Kasumi-1 (cell line): ENCODE measurements at places on chromosomes 4 and X.

DNA sequence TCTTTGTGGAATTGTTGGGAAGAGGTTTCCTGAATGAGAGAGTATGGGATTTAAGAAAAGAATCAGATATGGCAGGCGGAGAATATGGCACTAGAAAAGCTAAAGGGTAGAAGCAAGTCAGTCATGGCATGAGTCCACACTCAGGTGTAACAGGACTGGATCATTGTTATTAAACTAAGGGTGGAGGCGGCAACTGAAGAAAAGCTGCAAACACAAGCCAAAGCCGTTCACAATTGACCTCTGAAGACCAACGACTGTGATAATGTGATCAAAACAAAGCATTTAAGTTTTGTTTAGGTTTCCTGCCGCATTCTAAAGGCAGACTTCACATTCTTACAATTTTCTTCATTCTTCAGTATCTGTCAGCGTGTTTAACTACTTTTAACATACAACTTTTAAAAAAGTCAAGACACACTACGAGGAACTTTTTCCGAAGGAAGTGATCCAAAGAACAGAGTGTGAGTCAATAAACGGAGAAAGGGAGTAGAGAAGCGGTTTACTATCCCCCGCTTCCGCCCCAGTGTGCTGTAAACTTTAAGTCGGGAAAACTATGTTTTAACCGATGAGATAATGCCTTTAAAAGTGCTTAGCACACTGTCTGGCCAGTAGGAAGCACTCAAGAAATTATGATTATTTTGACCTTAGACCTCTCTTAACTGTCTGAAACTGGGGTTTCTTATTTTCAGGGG is 909 bp upstream of the SLAIN2 start:
- peak; percentile 81 for DNase-seq

DNA sequence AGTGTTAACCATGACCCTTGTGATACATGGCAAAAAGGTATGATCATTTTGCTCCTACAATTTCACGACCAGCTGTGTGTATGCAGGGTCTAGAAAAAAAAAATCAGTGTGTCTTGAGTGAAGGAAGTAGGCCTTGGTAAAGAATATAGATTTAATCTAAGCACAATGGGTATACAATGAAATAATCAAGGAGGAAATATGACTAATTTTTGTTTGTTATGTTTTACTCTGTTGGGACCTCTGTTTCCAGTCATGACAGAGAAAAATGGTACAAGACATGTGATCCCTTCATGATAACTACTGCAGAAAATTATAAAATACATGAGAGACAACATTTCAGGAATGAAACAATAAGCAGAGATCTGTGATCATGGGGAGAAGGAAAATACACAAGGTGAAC is 835.5 kb downstream of the PDHA2 start:
- no peak for DNase-seq

DNA sequence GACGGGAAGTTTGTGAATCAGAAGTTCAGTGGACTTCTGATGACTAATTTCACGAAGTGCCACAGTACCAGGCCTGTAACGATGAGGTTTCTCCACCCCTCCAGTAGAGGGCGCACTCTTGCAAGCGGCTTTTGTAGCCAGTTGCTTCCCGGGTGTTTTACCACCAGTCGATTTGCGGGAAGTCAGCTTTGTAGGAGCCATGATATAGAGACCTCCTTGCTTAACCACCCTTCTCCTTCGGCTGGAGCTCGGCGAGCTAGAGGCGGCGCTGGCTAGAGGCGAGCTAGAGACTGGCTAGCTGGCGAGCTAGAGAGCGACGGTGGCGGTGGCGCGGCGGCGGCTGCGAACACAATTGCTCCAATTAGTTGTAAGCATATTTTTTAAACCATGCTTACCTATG is 72.0 kb downstream of the IL1RAPL1 start:
- no peak for DNase-seq

- DNase-seq: no peak
Measured at GRCh38 chr4:112881842-112882241, 167.6 kb upstream of the ANK2 start.

- DNase-seq: no peak
Measured at GRCh38 chr4:54230484-54231418, 1.7 kb downstream of the PDGFRA start.

DNA sequence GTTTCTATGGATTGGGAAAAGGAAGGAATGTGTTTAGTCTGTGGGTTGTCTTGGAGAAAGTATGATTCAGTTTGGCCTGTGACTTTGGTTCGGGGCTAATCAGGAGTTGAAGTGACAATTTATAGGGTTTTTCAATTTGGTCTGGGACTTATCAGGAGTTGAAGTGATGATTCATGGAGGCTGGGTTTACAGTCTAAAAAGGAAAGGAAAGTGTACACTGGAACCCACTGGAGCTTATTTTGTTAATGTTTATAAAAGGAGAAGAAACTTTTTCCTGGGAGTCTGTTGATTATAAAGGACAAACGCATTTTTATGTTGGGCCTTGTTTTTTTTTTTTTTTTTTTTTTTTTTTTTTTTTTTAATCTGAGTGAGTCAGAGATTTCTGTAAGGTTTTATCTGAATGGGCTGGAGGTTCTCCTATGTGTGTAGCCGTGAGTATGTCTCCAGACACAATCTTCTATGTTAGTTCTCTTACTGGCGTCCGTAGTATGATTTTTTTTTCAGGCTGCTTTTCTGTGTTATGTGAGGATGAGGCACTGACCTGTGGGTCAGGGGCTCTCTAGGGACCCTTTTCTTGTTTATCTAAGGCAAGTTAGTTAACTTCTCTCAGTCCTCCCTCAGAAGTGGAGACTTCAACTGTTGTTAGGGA is 33.0 kb upstream of the RAB9B start:
- DNase-seq: no peak

DNA sequence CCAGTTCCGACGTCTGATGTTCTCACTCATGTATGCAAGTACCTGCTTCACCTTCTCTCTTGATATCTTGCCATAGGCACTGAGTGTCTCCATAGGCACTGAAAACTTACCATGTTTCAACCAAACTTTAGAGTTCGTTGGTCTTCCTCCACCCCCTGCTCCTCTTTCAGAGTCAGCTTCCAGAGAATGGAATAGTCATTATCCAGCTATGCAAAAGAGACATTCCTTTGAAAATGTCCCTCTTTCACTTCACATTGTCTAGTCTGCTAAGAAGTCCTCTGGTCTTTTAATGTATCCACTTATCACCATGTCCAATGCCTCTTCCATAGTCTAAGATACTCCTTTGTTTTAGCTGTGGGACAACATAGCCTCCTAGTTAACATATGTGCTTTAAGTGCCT is 566.0 kb upstream of the TENM3 start:
- DNase-seq: no peak

- DNase-seq: no peak
Measured at GRCh38 chr4:169689681-169690080, 68.1 kb downstream of the HPF1 start.

- DNase-seq: peak; percentile 53
Measured at GRCh38 chrX:26511589-26512363, 295.8 kb downstream of the MAGEB5 start.

DNA sequence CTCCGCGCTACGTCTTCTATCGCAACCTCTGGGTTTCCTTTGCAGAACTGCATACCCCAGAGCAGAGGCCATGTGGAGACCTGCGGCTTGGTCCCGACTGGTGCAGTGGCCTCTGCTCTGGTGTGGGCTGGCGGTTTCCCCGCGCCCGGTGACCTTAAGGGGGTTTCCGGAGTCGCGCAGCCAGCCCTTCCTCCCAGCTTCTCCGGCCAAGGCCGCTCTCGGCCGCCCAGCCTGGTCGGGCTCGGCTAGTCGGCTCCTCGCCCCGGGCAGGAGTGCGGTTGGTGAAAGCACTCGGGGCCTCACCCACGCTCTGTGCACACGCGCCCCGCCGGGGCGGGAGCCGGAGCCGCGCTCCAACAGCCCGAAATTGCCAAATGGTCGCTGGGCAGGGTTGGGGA is 84.9 kb downstream of the BCOR start:
- no peak for DNase-seq

DNA sequence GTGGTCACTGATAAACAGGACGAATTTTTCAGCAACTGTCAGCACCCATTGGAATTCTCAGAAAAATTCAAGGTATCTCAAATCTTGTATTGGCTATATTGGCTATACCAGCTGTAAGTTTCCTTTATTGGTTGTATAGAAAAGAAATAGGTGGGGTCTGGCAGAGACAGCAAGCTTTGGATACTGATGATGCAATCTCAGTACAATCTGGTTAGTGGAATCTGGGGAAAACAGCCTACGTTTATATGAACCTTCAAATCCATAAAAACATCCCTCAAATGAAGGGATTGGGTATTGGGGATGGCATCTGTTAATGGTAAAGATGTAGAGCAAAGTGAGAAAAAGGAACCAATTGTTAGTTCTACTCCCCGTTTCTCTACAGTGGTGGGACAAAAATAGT is 76.4 kb upstream of the MBNL3 start:
- no peak for DNase-seq

DNA sequence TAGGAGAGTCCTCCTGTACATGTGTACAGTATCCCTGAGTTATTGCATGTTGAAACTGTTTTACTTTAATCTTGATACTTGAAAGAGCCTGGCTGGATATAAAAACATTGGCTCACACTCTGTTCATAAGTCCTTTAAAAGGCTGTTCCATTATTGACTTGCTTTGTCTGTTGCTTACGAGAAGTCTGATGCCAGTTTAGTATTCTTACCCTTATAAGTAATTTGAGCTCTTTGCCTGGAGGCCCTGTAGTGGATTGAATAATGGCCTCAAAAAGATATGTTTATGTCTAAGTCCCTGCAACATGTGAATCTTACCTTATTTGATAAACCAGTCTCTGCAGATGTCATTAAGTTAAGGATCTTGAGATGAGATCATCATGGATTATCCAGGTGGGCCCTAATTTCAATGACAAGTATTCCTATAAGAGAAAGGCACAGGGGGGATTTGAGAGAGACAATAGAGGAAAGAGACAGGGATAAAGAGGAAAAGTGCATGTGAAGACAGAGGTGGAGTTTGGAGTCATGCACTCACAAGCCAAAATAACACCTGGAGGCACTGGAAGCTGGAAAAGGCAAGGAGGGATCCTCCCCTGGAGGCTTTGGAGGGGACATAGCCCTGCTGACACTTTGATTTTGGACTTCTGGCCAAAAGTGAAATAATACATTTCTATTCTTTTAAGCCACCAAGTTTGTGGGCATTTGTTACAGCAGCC is 98.1 kb downstream of the IRF2 start:
- DNase-seq: no peak

DNA sequence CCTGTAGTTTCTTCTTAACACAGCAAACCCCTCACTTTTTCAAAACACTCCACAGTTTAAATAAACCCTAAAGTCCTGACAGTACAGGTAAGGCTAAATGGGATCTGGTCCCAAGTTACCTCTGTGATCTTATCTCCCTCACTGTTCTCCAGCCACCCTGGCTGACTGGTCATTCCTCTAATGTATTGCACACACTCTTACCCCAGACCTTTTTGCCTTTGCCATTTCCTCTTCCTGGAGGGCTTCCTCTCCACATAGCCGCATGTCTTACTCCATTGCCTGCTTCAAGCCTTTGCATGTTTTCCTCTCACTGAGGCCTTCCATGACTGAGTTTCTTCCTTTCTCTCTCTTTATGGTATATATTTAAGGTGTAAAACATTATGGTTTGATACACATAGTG is 19.5 kb upstream of the ANXA3 start:
- peak; percentile 12 for DNase-seq

- no peak for DNase-seq
Measured at GRCh38 chr4:182063651-182064050, 179.6 kb upstream of the TENM3 start.

DNA sequence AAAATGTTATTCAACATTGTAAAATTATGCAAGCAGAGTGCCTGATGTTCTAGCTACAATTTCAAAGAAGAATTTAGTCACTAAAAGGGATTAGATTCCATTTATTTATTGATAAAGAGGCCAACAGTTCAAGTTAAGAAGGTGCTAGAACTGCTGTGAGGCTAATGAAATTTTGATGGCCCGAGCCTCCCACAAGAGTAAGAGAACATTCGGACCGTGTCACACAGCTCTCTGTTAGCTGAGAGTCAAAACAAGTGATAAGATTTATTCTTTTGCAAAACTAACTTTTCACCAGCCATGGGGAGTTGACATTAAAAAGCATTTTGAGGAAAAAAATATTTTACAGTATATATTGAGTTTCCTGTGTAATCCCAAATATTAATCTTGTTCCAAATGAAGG is 106.8 kb downstream of the TENM3 start:
- DNase-seq: no peak

GRCh38 chrX:71170660-71171059 is 26.0 kb downstream of the NLGN3 start:
- no peak for DNase-seq

- no peak for DNase-seq
Measured at GRCh38 chr4:171717231-171717741, 95.9 kb upstream of the GALNTL6 start.

- no peak for DNase-seq
Measured at GRCh38 chr4:8185930-8186329, 13.2 kb upstream of the SH3TC1 start.

DNA sequence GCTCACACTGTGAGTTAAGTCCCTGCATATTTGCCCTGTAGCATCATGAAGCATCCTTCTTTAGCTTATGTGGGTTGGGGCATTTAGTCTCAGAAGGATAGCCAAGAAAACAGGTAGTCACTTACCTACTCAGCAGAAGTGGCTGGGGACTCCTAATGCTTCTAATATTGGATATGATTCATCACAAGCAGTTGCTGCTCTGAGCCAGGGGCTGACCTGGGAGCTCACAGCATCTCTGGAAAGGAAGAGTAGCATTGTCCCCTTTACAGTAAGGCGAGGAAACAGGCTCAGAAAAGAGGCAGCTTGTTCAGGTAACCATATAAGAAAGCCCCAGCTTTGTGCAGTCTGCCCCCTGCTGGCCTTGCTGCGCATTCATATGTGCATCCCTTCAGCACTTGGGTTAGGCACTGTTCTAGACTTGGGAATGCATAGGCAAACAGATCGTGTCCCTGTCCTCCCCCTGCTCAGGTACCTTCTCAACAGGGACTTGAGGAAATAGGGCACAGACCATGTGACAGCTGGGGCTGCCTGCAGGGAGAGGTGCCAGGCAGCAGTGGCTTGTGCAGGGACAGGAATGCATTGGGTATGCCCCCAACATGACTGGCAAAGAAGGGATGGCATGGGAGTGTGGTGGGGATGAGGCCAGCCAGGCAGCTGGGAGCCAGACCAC is 35.7 kb upstream of the TBC1D14 start:
- peak; percentile 65 for DNase-seq

DNA sequence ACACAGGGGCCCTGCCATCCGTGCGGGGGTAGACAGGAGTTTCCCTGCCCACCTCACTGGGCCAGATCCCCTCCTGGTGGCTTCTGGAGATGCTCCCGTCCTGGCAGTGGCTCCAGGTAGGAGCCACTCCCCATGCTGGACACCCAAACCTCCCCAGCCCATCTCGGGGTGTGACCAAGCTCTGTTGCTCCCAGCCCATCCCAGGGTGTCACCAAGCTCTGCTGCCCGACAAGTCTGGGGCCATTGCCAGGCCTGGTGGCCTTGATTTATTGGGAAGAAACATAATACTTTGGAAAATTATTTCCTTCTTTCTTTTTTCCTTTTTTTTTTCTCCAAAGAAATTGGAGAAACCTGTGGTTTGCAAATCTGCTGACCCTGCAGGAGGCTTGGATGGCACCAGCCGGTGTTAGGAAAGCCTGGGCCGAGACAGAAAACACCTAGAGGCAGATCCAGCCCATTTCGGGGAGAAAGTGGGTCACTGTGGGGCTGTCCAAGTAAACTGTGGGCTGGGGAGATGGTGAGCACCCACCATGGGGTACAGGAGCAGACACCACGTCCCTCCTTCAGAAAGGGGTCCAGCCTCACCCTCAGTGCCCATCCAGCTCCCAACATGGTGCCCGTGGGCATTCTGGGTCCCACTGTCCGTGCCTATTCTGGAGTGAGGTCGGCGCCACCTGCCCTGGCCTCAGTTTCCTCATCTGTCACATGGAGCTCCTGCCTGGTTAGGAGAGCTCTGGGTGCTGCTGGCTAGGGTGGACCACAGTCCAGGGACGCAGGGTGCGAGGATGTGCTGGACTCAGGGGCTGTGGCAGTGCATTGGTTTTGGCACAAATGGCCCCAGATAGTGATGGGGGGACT is 59.4 kb upstream of the ADRA2C start:
- no peak for DNase-seq
